Naive thymus-derived CD8-positive, alpha-beta T cell (primary cell): ENCODE measurements at places on chromosomes 2 and 18.

- DNase-seq: no peak
Measured at GRCh38 chr2:98923244-98923940, 12.6 kb downstream of the CRACDL start.

DNA sequence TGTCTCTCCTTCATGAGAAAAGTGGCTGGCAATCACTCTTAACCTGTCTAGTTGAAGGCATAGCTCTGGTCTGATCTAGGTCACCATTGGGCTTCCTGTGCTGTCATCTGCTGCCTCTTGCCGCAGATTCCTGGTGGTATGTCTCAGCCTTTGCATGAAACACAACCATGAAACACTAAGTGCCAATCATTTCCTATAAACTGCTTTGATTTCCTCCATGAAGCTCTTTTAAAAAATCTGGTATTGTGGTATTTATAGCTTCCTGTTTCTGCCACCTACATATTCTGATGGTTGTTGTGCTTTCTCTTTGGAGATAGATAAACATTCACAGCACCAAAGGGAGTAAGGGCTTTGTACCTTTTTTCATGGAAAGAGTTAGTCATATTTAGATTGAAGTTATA lies 120.0 kb upstream of the EPC2 start:
- DNase-seq: peak; percentile 87

- no peak for DNase-seq
Measured at GRCh38 chr2:169892951-169893350, 65.7 kb downstream of the UBR3 start.

DNA sequence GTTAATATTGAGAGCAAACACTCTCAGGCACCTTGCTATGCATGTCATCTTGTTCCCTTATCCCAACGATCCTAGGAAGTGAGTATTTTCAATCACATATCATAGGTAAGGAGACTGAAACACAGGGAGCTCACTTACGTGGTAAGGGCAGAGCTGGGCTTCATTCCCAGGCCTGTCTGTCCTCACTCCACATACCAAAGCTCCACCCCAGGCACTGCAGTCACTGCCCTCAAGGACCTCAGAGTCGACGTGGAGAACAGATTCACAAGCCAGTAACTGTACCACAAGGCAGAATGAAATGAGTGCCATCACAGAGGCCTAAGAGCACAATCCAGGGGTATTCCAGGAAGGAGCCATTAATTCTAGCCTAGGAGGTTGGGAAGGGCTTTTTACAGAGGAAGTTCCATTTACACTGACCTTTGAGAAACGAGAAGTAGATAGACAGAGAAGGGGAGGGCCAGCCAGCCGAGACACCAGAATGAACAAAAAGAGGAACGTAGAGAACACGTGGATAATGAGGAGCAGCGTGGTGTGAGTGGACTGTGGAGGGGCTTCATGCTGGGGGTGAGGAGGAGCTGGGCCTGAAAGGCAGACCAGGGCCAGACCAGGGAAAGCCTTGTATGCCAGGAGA lies 48.6 kb downstream of the KIAA2012 start:
- DNase-seq: no peak

DNA sequence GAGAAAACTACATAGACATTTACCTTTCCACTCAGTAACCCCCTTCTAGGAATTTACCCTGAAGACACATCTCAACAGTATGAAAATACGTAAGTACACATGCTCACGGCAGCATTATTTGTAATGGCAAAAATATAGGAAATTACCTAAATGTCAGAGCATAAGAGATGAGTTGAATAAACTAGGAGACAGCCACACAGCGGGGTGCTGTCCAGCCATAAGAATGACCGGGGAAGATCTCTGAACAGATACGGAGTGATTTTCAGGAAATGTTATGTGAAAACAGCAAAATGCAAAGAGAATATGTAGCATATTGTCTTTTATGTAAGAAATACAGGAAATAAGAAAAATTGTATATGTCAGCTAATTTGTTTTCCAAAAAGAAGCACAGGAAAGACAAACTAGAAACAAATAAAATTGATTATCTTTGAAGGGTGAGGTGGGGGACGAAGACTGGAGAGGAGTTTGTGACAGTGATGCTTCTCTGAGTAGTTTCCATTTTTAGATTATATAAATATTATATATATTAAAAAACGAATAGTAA lies 195.4 kb downstream of the HAUS1 start:
- DNase-seq: no peak

GRCh38 chr2:15754703-15755099 lies 163.0 kb downstream of the DDX1 start:
- no peak for DNase-seq

- DNase-seq: no peak
Measured at GRCh38 chr18:9915291-9916076, 1.7 kb downstream of the VAPA start.

GRCh38 chr2:11406958-11407381 lies 59.0 kb downstream of the E2F6 start:
- DNase-seq: no peak

DNA sequence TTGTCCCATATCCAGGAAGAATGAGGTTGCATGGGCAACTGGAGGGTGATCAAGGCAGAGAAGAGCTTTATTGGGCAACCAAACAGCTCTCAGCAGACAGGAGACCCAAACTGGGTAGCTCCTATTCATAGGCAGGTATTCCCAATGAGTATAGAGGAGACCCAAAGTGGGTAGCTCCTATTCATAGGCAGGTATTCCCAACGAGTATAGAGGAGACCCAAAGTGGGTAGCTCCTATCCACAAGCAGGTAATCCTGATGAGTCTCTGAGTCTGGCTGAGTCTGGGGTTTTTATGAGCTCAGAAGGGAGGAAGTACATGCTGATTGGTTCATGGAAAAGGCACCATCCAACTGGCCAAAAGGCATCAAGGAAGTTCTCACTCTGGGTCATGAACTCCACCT lies 5.3 kb upstream of the GORASP2 start:
- no peak for DNase-seq
